ENCODE measurements at places on chromosomes 5 and 9.

DNA sequence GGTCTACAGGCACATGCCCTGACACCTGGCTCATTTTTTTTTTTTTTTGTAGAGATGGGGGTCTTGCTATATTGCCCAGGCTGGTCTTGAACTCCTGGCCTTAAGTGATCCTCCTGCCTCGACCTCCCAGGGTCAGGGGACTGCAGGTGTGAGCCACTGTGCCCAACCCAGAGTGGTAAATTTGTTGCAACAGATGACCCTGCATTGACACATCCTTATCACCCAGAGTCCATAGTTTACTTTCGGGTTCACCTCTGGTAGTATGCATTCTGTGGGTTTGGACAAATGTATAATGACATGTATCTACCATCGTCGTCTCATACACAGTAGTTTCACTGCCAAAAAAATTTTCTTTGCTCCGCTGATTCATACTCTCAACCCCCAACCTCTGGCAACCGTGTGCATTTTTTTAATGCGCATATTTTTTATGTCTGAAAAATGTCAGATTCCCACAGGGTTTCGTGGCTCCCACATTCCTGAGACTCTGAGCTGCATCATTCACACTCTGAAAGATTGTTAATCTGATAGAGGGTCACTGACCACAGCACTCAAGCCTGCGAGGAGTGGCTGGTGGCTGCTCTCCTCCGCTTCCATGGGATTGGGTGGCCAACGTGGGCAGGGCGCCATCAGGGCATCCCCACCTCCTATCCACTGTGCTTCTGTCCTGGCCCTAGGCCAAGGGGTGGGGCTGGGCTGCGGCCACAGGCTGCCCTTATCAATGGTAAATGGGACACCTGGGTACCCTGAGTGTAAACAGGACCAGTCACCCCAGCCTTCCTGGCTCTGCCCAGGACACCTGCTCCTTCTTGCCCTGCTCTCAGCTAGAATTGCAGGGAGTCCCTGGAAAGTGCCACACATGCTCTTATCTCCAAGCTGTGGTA lies 9.6 kb downstream of the NDST1 start:
- peak; percentile 63 for DNase-seq

DNA sequence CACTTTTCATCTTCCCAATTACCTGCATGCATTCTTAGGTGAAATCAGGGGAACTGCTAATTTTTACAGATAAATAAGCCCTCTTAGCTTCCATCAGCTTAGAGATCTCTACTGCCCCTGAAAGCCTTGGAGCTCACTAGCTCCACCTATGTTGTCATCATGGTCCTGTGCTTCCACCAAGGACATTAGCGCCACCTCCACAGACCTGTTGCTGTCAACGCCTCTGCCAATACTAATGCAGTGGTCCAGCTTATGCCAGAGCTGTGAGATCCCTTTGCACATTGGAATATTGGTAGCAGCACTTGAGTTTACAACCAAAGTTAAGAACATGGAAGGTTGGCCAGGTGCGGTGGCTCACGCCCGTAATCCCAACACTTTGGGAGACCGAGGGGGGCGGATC lies 7.7 kb upstream of the SHISAL2B start:
- DNase-seq = no peak

DNA sequence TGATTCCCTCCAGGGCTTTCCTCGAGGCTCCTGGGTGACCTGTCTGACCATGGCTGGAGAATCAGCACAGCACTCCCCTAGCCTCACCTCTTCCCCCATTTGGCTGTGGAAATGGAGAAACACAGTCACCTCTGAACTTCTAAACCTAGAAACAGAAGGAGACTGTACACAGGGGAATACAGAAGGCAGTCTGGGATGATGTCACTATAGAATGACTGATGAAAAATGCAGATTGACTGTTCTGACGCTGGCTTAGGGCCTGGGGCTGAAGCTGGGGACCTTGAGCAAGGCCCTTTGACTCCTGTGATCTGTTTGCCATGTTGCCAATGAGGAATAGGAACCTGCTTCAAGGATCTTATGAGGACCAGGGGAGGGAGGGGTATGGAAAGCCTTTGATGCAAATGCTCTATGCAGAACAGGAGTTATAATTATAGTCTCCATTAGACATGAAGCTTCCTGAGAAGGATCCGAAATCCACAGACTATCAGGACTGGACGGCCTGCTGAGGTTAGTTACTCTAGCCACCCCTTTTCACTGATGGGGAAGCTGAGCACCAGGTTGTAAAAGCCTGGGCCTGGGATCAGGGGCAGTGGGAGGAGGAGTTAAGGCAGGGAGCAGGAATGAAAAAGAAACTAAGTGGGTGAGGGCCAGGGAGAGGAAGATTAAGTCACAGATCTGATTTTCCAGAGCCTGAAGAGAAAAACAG lies 24.4 kb upstream of the ANXA6 start:
- no peak for DNase-seq

- DNase-seq = no peak
These were observed 11.1 kb downstream of the CNTFR start for GRCh38 chr9:34578241-34579103.

DNA sequence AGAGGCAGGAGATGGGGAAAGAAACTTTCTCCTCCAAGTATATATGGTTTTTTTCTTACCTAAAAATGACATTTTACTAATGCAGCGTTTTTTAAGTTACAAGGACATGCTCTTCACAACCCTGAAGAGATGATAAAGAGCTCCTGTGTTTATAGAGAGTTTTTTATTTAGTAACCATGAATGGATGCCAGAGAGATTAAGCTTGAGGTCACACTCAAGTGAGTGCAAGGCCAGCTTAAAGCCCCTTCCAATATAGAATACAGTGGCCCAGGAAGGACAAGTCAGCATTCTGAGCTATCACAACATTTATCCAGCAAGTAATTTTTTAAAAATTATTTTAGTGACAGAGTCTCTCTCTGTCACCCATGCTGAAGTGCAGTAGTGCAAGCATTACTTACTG lies 6.7 kb upstream of the HAVCR2 start:
- no peak for DNase-seq

- DNase-seq = no peak
These were observed 366.8 kb downstream of the CYLC2 start for GRCh38 chr9:103361906-103362305.

DNA sequence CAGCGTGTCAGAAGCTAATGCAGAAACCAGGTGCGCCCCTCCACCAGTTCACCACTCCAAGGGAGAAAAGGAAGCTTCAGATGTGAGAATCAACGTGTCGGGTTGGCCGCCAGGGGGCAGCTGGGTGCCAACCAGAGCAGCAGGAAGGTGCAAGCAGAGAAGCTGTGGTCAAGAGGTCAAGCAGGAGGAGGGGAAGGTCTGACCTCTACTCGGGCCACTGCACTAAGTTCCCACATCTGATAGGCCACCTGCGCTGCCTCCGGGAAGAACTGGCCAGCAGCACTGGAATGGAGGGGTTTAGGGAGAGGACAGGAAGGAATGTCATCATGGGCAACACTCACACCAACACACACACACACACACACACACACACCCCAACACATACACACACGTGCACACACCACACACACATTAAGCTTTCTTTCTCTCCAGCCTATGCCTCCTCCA lies 31.4 kb downstream of the ANXA6 start:
- peak; percentile 77 for DNase-seq

- DNase-seq = no peak
These were observed 141.6 kb upstream of the ZNF608 start for GRCh38 chr5:124888050-124888506.

DNA sequence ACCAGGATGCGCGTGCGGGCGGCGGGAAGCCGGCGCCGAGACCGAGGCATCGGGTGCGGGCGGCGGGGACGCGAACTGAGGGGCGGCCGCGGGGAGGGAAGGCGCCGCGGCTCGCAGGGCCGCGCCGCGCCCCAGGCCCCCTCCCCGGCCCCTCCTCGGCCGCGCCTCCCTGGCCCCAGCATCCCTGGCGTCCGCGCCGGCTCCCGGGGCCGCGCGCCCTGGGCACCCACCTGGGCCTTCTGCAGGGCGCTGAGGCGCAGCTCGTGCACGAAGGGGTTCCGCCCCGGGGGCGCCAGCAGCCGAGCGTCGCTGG lies 324 bp downstream of the LPCAT1 start:
- DNase-seq = no peak

DNA sequence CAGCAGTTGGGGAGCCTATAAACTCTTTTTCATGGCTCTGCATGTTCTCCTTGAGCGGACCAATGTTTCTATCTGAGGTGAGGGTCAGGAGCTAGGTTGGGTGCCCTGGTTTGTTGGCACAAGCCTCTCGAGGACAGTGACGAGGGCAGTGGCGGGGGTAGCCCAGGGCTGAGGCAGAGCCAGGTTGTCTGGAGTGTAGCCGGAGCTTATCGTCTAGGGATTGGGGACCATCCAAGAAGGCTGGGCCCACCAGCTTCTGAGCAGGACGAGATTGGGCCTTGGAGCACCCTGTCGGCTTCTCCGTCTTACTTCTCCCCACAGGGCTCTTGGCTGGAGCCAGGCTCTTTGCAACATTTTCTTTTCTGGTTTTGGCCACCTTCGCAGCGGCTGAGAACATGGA lies 13.2 kb upstream of the CCL21 start:
- no peak for DNase-seq

DNA sequence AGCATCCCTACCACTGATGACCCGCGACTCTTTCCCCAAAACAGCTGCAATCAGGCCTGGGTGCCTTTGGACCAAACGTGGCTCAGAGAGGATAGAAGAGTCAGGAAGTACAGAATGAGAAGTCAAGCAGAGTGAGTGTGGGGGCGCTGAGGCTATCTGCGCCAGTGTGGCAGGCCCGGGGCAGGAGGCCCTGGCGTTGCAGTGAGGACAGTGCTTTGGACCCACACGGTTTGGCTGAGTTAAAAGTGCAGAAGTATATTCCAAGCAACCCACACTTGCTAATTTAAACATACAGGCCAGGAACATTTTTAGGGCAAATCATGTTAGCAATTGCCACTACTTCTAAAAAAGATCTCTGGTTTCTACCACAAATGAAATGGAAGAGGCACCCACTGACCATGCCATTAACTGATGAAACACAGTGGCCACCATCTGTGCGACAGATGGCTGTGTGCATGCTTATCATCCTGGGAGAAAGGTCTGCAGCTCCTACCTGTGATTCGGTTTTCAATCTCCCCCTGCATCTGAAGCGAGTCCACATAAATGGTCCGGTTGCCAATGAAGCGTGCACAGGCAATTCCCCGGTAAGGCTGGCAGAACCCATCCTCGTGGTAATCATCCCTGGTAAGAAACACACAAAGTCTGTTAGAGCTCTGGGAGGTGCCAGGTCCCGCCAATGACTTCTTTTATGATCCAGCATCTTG lies 213.0 kb downstream of the ROR2 start:
- no peak for DNase-seq

DNA sequence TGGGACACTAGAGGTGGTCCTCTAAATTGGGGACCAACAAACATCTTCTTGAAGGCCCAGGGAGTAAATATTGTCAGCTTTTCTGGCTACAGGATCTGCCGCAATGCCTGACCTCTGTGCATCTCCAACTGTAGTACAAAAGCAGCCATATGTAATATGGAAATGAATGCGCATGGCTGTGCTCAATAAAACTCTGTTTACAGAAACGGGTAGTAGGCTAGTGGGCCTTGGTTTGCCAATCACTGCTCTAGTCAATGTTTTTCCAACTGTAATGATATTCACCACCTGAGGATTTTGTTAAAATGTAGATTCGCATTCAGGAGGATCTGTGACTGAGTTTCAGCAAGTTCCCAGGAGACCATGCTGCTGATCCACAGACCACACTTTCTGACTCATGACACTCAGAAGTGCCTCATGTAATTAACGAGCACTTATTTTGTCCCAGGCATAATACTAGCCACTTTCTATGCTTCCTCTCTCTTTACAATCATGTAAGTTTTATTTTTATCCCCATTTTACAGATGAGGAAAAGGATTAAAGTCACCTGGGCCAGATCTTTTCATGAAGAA lies 96.9 kb downstream of the MED27 start:
- no peak for DNase-seq

DNA sequence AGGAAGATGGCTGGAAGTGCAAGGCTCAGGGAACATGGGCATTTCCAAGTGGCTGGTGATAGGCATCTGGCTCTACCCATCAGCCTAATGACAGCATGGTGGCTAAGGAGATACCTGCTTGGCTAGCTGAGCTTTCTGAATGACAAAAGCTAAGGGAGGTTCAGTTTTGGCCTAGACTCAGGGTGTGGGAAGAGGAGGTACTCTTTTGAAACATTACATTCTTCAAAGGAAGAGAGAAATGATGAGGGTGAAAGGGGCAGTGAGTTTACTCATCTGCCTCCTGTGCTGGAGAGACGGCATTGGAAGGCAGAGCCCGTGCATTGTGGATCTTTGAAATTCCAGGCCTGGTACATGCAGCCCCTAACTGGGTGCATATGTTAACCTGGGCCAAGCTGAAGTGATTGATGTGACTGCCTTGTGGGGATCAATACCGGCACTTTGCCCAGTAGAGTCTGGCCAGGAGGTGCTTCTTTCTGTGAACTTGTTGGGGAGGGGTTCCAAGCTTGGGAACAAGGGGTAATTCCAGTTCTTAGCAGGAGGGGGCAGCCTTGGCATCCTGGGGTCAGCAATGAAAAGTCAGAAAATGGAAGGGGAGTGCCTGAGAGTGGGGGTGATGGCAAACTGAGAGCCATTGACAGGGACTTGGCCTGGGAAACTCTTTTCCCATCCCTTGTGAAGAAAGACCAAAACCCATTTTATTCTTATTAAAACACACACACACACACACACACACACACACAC lies 108.6 kb downstream of the ACER2 start:
- no peak for DNase-seq

- no peak for DNase-seq
These were observed 434.5 kb upstream of the TUSC1 start for GRCh38 chr9:26112724-26113123.

DNA sequence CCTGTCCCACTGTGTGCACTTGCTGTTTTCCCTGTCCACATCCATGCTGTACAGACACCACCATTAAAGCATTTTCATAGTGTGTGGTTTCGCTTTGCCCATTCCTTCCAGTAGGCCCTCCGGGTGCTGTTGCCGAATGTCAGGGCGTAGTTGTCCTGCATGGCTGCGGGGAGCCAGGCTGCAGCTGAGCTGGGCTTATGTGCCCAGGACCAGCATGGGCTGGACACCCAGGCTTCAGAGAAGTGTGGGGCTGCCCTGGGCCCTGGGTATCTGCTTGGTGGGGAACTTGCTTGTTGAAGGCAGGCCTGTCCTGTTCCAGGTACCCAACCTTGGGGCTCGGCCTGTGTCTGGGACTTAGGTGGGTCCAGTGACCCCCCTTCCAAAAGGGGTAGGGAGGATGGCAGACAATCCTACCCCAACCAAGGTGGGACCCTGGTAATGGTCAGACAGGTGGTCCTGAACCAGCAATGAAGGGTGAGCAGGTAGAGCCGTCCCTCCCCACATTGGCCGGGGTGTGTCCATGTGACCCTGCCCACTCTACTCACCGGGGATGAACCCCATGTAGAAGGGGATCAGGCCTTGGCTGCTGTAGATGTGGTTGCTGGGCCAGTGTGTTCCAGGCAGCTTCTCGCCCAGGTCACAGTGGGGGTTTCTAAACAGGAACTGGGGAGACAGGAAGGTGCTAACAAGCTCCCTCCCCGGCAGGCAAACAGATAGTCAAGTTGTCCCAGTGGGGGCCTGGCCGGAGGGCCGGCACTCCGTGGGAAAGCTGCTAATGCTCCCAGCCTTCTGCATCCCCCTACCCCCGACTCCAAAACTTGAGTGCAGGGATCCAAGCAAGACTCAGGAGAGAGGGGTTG lies 2.8 kb downstream of the TUBB4B start:
- DNase-seq = no peak

All from left cardiac atrium (tissue), 4 donors.